ENCODE measurements at places on chromosomes 6 and 20.

- DNase-seq: no peak
These were observed 108.7 kb downstream of the FYN start for GRCh38 chr6:111764238-111765175.

DNA sequence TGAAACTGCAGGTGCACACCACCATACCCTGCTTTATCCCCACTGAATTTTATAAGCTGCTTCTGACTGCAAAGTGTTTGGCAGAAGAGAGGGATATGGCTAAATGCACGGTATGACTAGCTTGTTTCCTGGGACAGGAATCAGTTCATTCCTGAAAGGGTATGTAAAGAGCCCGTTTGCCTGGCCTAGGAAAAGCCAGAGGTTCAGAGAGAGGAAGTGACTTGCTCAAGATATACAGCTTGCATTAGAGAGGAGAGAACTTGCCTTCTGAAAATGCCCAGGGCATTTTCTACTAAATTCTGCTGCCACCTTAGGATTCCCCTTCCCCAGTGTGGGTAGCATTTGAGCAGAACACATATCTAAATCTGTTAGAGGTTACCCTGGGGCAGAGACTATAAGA, 683 bp upstream of the GCNT2 start:
- DNase-seq: no peak

- no peak for DNase-seq
These were observed 44.1 kb downstream of the NHSL1 start for GRCh38 chr6:138454981-138455706.

GRCh38 chr6:105212587-105212986, 32.8 kb upstream of the POPDC3 start:
- no peak for DNase-seq

DNA sequence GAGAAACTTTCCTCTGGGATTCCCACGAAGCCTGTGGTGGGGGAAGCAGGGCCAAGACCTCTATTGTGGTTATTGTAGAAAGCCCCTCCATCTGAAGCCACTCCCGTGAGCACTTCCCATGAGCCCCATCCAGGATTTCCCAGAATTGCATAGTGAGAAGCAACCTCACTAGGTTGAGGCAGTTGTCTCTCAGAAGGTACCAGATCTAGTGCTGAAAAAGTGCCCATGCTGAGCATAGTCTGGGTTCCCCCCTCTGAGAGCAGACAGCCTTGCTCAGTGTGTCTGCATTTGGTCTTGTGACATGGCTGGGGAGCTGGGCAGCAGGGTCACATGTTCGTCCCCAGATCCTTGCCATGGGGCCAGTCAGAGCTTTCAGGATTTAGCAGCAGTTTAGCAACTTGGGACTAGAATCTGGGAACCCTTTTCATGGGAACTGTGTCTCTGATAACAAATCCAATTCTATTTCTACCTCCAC, 38.6 kb downstream of the SLC9A8 start:
- no peak for DNase-seq

DNA sequence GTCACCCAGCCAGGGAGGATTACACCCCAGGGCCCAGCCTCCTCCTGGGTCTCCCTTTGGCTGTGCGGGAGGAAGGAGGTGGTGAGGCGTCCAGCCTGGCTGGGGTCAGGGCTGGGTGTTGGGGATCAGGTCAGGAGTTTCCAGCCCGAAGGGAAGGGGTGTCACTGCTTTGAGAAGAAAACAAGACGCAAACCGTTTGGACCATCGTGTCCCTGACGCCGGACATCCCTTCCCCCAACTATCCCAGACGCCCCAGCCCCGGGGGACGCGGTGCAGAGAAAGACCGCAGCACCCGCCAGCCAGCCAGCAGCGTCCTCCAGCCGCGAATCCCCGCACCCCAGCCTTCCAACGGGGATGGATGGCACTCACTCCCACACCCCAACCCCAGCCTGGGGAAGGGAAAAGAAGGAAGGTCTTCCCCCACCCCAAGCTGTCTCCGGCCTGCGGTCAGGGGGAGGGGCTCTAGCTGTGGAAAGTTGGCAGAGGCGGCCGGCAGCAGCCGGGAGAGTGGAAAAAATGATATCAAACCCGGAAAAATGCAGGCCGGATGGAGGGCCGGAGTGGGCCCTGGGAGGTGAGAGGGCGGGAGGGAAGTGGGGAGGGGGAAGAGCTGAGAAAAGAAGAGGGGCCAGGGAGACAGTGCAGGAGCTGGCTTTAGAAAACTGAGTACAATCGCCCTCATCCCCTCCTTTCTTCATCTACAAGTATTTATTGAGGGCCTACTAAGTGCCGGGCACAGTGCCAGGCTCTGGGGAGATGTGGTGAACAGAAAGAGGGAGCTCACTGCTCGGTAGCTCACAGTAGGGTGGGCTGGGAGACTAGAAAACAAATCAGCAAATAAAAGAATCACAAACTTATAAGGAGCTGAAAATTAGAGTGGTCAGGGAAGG, 10.6 kb downstream of the REM1 start:
- DNase-seq: peak; percentile 81

DNA sequence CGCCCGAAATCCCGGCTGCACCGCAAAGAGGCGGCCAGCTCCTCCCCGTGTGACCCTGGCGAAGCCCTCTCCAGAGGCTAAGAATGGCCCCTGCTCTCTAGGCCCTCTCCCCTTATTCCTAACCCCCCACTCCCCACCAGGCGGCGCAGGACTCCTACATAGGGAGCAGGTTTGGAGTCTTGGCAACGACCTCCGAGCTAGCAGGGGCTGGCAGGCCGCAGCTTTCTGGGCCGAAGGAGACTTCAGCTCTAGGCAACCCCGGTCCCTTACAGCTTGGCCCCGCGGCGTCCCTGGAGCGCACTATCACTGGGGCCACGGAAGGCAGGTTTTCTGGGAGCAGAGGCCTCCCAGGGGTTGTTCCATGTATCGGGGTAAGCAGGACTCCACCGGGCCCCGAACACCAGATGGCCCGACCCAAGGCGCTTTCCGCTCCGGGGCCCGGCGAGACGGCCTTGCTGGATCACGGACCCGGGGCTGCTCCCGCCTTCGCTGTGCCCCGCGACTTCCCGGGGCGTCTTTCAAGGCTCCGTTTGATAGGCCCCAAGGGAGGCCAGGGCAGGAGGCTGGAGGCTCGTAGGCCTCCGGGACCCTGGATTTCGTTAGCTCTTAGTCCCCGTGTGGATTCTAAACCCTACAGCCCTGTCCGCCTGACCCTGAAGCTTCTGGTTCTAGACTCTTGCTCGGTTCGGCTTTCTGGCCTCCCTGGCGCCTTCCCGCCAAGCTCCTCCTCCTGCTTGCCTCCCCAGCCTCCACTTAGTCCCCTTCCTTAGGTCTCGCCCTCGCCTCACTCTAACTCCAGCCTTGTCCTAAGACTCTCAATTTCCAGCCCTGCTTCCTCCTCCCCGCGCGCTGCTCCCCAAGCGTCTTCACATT, 1.9 kb downstream of the SLC32A1 start:
- DNase-seq: peak; percentile 46

- DNase-seq: peak; percentile 56
These were observed 133.2 kb downstream of the SNX5 start for GRCh38 chr20:17835240-17835933.

GRCh38 chr6:14880677-14881076, 365.2 kb upstream of the JARID2 start:
- no peak for DNase-seq

DNA sequence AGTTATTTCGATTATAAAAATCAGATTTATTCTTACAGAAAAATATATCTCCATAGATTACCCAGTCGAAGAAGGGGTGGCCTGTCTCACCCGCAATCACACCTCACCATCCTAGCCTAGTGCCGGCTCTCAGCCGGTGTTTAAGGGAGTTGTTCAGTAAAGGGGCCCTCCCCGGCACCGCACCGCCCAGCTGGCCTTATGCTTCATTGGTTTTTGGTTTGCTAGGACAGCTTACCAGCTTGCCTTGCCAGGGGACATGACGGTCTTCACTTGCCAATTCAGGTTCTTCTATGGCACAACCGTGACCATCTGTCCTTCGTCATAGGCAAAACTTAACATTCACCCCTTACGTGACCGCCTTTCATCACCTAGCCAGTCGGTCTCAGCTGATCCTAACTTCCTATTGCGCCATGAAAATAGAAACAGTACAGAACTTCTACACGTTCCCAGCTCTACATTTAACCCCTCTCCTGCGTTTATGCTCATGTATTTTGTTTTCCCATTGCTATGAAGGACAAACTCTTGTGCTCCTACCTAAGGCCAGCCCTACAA, 44.7 kb upstream of the SLC22A16 start:
- DNase-seq: no peak

DNA sequence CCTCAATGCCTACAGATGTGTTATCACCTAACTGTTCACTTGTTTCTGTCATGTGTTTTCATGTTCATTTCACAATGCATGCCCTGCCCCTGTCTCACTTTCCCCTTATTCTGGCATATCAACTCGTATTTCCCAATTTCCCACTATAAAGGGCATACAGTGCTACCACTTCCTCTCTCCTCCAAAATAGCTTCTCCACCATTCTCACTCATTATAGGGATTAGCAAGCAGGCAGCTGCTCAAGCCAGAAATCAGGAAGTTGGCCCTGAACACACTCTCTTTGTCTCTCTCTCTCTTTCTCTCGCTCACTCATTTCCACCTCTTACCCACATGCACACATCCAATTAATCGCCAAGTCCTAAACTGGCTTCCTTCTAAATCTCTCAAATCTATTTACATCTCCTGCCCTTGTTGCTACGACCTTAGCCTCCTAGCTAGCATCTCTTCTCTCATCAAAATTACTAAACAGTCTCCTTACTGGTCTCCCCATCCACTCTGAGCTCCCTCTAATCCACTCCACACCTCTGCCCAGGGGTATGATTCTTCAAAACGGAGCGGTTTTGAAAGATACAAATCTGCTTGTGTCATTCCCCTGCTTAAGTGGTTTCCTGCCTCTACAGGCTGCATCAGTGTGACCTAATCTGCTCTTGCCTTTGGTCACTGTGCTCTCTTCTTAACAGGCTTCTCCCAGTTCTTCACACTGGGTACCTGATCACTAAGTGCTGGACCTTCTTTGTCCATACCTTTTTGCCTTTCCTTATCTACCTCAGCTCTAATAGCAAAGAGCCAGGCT, 196.2 kb downstream of the BTBD9 start:
- no peak for DNase-seq

- no peak for DNase-seq
These were observed 221.2 kb downstream of the SLC24A3 start for GRCh38 chr20:19433371-19434350.

DNA sequence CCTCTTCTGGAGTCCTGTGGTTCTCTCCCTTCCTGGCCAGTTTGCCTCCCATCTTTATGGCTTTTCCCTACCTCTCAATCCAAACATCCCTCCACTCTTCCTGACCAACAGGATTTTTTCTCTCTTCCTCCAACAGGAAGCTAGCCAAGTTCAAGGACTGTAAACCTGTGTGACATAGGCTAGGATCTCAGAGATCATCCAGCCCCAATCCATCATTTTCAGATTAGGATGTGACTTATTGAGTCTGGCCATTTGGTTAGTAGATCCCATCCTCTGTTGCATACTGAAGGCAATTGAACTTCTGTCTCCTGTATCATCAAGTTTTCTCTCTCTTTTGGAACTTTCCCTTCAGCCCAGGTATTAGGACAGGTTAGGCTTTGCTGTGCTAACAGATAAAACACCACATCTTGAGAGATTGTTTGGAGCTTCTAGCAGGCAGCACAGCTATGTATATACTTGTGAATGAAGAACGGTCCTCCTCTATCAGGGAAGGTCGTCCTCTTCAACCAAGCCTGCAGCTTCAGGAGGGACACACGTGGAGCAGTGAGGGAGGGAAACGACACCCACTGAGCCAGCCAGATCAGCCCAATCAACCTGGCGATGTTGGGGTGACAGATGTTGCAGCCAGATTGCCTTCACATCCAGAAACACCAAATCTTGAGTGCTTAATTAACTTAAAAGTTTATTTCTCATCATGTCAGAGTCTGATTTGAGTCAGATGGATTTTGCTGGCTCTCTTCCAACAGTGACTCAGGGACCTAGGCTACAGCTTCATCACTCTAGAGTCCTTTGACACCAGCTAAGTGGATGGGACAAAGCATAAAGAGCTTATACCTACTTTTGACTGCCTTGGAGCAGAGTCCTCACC, 106.8 kb downstream of the GJA10 start:
- no peak for DNase-seq

DNA sequence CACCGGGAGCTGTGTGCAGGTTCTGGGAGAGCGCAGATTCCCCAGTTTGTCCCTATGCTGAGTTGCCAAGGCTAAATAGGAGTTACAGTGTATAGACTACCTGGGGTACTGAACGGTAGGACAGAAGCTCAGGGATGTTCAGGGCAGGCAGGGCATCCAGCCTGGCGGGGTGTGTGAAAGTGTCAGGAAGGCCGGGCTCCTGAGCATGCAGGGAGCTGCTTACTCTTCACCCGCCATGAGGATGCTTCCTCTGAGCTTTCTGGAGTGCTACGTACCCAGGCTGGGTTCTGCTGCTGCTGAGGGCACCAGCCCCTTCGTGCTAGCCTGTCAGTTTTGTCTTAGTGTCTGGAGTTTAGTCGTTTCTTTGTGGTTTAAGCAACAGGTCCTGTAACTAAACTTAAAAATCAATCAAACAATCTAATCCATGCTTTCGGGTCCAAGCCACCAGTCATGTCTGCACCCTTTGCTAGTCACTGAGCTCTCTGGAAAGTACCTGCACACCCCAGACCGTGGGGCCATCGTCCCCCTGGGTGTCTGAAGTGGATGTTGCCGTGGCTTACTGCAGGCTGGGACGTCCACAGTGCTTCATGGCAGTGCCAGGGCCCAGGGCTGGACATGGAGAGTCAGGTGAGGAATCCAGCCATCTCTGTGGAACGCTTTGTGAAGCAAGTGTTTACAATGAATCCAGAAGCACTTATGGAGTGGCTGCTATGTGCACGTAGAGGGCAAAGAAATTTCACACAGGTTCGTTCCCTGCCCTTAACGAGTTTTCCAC, 220.3 kb upstream of the SNX9 start:
- no peak for DNase-seq

- DNase-seq: no peak
These were observed 93.5 kb downstream of the MAP3K7 start for GRCh38 chr6:90493332-90493731.

DNA sequence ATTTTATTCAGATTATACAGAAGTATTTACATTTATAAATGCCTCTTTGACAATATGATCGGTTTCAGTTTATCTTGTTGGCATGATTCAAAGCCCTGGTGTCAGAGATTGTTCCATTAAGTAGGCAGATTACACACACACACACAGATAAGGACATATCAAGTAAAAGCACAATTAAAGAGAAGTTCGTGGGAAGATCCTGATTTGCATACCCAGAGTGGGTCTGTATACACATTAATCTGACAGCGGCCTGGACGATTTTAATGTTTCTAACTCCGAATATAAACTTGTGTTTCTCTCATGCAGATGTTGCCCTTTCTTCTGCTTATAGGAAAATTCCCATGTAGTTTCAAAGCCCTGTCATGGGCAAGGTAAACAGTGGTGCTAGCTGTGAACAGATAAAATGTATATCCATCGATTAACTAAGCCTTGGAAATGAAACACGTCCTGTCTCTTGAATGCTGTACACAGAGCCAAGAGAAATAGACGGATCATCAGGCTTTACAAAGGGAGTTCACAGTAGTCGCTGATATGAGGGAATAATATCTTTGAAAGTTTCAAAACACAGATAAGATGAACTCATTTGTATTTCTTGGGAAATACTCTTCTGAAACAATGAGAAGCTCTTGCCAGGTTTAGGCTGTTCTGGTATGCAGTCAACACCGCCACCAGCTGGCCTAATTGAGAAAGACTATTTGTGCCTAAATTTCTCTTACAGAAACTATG, 108.2 kb upstream of the GMDS start:
- peak; percentile 75 for DNase-seq

GRCh38 chr20:3889489-3890397, 556 bp downstream of the PANK2 start:
- DNase-seq: peak; percentile 35

GRCh38 chr20:47753576-47754387, 31.5 kb downstream of the SULF2 start:
- DNase-seq: no peak
